ENCODE measurements at places on chromosomes 1 and 21.

- no peak for DNase-seq
These were observed 334.9 kb upstream of the AJAP1 start for GRCh38 chr1:4319496-4319895.

- no peak for DNase-seq
These were observed 14.4 kb downstream of the SH3GLB1 start for GRCh38 chr1:86718786-86719185.

DNA sequence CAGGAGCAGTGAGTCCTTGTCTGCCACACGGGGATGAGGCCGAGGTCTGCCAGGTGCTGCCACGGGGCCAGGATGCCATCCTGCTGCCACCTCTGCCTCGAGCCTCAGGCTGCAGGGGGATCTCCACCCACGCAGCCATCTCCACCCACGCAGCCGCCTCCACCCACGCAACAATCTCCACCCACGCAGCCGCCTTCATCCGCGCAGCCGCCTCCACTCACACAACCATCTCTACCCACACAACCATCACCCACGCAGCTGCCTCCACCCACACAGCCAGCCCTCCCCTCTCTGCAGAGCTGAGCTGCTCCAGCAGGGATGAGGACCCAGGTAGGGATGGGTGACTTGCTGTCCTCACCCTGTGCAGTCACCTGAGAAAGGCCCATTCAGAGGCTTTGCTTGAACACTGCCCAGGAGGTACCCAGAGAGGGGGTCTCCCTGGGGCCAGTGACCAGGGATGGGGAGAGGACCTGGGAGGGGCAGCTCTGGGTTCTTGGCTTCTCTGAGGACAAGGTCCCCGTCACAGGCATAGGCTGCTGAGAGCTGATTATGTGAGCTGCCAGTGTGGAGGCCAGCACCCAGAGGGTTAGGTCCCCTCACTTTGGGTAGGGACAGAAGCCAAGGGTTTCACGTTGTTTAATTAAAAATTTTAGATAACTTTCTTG lies 46.6 kb upstream of the TTC34 start:
- DNase-seq = no peak

GRCh38 chr1:34927316-34927715 lies 2.1 kb downstream of the DLGAP3 start:
- no peak for DNase-seq

GRCh38 chr21:44513389-44514217 lies 26.4 kb downstream of the KRTAP10-1 start:
- no peak for DNase-seq

DNA sequence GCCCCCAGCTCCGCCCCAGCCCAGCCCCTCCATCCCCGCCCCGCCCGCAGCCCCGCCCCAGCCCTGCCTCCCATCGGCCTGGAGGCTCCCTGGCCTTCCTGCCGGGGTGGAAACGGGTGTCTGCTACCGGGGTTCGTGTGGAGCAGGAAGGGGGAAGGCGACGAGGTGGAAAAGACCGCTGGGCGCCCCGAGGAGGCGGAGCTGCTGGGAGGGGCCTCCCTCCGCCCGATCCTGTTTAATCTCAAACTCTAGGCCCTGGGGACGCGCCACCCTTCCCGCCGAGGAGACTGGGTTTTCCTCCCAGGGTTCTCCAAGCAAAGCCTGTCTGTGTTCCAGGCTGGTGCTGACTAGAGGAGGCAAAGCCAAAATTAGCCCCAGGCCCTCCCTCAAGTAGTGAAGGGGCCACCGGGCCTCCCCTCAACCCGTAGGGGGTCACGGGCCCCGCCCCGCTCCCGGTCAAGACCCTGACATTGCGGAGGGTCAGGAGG lies 16.2 kb upstream of the TTLL10 start:
- DNase-seq = no peak
